Germinal center (tissue), 1 donor: ENCODE measurements at places on chromosomes 12 and 14.
A peak's percentile ranks its signal among the peaks of the same experiment; 100 is the strongest.

DNA sequence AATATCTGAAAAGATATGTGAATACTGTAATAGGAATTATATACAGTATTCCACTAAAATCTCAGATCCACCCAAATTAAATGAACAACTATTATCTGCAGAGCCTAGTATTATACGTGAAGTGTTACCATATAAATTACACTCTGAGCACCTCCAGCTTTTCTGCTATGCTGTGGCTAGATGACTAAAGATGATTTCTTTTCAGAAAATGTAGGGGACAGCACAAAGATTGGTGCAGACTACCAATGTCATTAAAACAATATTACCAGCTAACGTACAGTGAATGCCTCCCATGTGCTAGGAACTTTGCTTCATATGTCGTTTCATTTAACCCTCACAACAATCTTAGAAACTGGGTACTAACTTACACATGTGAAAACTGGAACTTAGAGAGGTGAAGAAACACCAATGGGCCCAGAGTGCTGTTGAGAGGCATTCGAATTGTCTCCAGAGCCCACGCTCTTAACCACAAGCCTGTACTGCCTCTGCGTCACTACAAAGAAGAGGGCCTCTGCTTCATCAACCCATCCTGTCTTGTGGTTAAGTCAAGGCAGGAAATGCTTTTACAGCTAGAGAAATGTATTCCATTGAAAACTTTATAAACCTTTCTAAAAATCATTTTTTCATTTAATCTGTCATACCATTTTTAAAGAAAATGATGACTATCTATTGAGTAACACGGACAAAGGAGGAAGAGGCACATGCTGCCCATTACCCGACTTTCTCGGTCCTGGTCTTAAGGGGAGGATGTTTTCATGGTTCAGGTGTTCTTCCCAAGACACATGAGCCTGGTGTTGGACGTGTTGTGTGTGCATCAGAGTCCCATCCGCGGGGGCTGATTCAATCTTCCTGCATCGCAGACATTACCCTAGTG, 1.3 kb downstream of the GPR65 start:
- DNase-seq, result peak; percentile 38

- peak; percentile 55 for DNase-seq
These were observed 78.6 kb downstream of the CCDC60 start for GRCh38 chr12:119412811-119413794.

DNA sequence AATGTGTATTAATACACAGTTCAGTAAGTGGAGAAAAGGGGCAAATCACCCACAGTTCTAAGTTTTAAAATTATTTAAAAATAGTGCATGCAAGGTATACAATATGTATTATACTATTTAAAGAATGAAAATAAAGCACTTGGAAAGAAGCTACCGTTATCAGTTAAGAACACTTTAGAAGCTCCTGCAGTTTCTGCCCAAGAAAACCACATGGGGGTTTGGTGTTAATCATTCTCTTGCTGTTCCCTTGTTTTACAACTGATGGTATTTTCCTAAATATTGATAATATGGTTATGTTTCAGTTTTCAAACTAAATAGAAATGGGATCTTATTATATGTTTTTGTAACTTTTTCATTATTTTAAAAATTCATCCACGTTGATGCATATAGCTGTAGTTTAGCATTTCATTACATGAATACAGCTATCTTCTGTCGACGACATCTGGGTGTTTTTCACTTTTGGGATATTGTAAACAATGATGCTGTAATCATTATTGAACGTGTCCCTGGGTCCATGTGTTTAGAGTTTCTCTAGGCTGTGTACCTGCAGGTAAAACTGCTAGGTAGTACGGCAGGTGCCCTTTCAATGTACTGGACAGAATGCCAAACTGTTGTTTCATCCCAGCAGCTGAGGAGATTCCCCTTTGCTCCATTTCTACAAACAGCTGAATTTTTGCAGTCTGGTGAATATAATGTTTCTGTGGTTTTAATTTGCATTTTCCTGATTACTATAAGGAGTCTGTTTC, 64.1 kb downstream of the APPL2 start:
- no peak for DNase-seq

DNA sequence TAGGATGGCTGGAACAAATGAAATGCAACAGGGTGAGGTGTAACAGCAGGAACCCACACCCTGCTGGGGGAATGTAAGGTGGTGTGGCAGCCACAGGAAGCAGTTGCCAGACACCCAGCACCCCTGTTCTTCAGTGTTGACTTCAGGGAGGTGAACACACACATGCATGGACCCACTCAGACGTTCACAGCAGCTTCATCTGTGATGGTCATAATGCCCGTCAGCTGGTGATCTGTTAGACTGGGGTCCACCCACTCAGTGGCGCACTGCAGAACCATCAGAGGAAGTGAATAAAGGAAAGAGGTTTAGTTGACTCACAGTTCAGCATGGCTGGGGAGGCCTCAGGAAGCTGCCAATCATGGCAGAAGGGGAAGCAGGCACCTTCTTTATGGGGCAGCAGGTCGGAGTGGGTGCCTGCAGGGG, 22.7 kb upstream of the TEX22 start:
- no peak for DNase-seq

DNA sequence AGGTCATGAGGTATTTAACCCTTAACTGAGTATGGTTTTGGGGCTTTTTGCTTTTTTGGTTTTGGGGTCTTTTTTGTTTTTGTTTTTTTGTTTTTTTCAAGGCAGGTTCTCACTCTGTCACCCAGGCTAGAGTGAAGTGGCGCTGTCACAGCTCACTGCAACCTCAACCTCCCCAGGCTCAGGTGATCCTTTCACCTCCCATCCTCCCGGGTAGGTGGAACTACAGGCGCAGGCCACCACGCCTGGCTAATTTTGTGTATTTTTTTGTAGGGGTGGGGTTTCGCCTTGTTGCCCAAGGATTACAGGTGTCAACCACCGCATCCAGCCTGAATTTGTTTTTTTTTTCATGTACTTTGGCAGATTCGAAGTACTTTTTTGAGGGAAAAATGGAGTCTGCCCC, 19.9 kb downstream of the RAP1B start:
- DNase-seq, result no peak
